ENCODE measurements at places on chromosomes 4 and X. TPM values are rescaled to one million over a fixed set of nuclear protein-coding genes. Genes with fewer than 3 reads are reported as not detected.
A peak's percentile ranks its signal among the peaks of the same experiment; 100 is the strongest.

The ERAS gene
- not detected for total RNA-seq

The MAGEA11 gene
- not detected for total RNA-seq

DNA sequence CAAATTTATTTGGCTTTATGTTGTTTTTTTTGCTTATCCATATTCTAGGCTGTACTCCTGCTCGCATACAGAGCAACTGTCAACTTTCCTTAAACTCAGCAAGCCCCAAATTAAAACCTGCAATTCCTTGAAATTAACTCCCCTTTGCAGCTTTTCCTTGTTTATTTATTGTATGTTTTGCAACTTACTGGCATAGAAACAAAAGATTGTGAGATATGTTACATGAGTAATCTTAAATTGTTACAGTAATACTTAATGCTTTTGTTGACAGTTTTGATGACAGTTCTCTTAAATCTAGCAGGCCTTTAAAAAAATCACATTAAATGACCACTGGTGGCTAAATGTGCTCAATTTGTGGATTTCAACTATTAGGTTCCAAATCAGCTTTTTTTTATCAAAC is 4.5 kb downstream of the DDX3X start:
- H3K4me3 ChIP-seq: no peak overlapping the region
- peaks cover 46% of the 10 kb centered on the region for H3K36me3 ChIP-seq
- no peak for DNase-seq
- no peak overlapping the region for H3K27ac ChIP-seq
- no peaks in the 10 kb centered on the region for H3K27me3 ChIP-seq

DNA sequence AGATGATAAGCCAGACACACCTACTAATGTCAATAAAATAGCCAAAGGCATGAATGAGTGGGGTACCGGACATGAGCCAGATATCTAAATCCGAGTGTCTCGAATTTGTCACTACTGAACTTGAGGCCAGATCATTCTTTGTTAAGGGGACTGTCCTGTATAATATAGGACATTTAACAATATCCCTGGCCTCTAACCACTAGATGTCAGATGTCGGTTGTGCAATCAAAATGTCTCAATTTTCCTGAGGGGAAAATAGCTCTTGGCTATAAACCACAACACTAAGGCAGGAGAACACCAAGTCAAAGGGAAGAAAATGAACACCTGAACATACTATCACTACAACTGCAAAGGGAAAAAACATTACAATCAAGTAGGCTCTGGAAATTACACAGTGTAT is 154.5 kb downstream of the GPM6A start:
- no peak overlapping the region for H3K4me3 ChIP-seq
- no peaks in the 10 kb centered on the region for H3K27me3 ChIP-seq
- no peaks in the 10 kb centered on the region for H3K4me1 ChIP-seq
- H3K36me3 ChIP-seq: no peaks in the 10 kb centered on the region
- no peak overlapping the region for H3K27ac ChIP-seq

DNA sequence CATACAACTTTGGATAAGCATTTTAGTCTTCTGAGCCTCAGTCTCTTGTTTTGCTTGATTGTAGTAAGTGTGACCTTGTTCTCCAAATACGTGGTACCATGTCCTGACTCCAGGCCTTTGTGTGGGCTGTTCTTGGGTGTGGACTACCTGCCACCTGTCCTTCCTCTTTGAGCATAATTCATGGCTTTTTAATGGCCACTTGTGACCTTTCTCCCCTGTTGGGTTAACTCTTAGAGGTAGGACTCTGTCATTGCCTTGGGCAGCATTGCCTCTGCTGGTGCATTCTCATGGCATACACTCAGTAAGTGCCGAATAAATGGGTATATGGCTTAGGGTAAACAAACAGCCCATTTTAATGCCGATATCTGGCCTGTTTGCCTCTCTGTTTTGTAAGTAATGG is 3.0 kb downstream of the NSD2 start:
- no peak for DNase-seq
- H3K4me1 ChIP-seq: peaks cover 18% of the 10 kb centered on the region
- no peaks in the 10 kb centered on the region for H3K36me3 ChIP-seq
- H3K4me3 ChIP-seq: no peak overlapping the region
- no peaks in the 10 kb centered on the region for H3K27me3 ChIP-seq

DNA sequence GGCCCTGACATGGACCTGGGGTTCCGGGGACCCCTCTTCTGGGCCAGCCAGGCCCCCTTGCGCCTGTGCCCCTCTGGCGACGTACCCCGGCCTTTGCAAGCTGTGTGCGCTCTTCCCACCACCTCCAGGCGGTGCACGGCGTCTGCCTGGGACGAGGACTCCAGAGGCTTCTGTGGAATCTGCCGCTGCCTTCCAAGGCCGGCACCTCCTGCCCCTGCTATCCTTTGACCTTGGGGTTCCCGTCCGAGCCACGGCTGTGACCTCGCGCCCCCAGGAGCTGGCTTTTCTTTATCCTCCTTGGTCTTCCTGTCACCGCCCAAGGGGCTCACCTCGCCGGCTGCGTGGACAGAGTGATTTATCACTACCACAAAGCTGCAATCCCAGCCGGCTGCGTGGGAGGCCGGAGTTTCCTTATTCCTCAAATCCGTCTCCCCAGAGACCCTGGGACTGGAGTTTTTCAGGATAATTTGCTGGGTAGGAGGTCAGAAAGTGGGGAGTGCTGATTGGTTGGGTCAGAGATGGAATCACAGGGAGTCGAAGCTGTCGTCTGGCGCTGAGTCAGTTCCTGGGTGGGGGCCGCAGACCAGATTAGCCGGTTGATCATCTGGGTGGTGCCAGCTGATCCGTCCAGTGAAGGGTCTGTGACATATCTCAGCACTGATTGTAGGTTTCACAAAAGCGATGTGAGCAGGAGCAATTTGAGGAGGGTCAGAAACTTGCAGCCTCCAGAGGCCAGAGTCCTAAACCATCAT is 19.8 kb upstream of the PLCXD1 start:
- H3K36me3 ChIP-seq: no peaks in the 10 kb centered on the region

DNA sequence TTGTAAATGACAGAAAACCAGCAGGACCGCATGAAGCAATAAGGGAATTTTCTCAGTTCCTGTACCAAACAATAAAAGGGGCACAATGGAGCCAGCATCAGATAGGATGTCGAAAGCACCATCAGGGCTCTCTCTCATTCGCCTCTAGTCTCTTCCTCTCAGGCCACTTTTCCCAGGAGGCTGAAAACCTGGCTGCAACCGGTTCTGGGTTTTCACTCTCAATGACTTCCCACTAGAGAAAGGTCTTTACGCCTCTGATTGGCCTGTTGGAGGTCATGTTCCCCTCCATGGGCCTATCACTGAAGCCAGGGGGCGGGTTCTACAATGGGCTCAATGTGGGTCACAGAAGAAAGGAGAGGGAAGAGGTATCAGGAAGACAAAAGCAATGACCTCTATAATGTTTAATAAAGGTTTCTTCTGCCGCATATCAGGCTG is 29.3 kb downstream of the ZNF827 start:
- DNase-seq: peak; percentile 85
- peaks cover 16% of the 10 kb centered on the region for H3K4me1 ChIP-seq
- H3K27ac ChIP-seq: peak overlapping the region; percentile 52
- H3K36me3 ChIP-seq: no peaks in the 10 kb centered on the region
- H3K4me3 ChIP-seq: peak overlapping the region; percentile 39

- no peak overlapping the region for H3K27ac ChIP-seq
- H3K36me3 ChIP-seq: no peaks in the 10 kb centered on the region
- no peaks in the 10 kb centered on the region for H3K27me3 ChIP-seq
- H3K4me3 ChIP-seq: no peak overlapping the region
- no peak for DNase-seq
Measured at GRCh38 chr4:48739560-48740019, 40.5 kb downstream of the FRYL start.

All from upper lobe of right lung (tissue), 1 donor.